ENCODE measurements at places on chromosomes 2 and 18.

GRCh38 chr2:170123593-170123992 lies 54.4 kb upstream of the MYO3B start:
- no peak for DNase-seq

GRCh38 chr2:18837240-18837639 lies 247.9 kb upstream of the NT5C1B start:
- no peak for DNase-seq

DNA sequence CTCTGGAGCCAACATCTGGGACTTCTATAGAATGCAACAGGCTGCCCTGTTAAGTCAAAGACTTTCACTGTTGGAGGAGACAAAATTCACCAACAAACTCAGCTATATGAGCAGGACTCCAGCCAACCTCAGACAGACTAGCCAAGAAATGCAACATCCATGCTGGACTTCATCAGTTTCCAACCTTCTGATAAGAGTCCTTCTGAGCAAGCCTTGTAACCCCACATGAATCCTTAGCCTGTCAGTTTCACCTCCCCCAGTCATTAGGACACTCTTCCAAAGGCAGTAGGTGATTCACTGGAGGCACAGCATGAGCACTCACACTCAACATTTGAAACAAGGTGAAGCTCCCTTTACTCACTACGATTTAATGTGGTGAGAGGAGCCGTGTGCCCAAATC lies 5.8 kb downstream of the TBC1D8 start:
- no peak for DNase-seq

DNA sequence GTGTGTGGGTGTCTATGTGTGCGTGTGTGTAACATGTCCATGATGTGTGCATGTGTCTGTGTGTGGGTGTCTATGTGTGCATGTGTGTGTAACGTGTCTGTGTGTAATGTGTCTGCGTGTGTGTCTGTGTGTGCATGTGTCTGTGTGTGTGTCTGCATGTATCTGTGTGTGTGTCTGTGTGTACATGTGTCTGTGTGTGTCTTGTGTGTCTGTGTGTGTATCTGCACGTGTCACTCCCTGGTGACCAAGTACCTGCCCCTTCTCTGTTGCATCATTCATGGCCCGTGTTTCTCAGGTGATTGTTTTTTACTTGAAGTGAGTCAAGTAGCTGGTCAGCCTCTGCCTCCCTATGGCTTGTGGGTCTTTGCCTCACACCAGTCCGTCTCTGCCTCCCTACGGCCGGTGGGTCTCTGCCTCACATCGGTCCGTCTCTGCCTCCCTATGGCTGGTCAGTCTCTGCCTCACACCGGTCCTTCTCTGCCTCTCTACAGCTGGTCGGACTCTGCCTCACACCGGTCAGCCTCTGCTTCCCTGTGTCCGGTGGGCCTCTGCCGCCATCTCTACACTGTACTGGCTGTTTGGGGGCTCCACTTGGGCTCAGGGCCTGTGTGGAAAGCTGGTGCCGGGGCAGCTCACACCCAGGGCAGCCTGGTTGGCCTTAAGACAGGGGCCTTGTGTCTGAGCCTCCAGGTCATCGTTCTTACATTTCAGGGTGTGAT lies 31.6 kb downstream of the KCNG2 start:
- DNase-seq: no peak

- DNase-seq: no peak
Observed at GRCh38 chr2:227818675-227819397, 5.2 kb downstream of the CCL20 start.

- no peak for DNase-seq
Observed at GRCh38 chr2:112644155-112644932, 1.4 kb upstream of the SLC20A1 start.

DNA sequence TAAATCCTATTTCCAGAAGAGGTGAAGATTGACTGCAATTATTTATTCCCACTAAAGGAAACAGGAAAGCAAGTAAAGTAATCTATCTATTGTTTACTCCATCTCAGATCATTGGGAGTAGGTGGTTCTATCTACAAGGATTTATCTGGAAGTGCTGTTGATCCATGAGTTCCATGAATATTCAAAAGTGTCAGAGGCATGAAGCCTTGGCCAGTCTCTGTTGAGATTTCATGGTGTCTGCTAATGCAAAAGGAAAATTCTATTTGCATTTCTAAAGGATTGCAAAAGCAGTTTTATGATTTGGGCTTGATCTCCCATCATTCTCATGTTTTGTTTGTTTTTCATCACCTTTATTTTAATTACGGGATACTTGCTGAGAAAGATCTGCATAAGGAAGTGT lies 102.4 kb upstream of the ST6GAL2 start:
- DNase-seq: no peak

DNA sequence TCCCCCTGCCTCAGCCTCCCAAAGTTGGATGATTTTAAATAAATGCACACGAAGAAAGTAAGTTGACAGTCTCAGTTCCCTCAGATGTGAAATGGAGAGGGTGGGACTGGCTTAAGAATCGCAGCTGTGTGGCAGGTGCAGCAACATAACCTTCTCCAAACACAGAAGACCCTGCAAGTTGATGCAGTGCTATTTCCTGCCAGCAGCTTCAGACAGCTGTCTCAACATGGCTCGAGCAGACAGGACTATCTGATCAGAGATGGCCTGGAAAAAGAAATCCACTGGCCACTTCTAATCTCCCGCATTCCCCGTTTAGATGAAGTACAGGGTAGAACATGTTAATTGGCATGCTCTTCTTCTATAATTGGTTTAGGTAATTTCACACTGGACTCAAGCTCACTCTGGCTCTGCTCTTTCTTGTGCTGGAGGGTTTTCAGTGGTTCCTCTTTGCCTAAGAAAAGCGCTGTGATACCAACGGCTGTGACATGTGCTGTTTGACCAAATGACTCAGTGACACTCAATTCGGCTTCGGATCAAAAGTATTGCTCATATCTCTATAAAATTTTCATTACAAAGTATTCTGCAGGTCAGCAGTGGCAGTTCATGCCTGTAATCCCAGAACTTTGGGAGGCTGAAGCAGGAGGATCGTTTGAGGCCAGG lies 40.2 kb downstream of the MYOM1 start:
- no peak for DNase-seq

- no peak for DNase-seq
Observed at GRCh38 chr2:80378-80777, 34.1 kb upstream of the FAM110C start.

DNA sequence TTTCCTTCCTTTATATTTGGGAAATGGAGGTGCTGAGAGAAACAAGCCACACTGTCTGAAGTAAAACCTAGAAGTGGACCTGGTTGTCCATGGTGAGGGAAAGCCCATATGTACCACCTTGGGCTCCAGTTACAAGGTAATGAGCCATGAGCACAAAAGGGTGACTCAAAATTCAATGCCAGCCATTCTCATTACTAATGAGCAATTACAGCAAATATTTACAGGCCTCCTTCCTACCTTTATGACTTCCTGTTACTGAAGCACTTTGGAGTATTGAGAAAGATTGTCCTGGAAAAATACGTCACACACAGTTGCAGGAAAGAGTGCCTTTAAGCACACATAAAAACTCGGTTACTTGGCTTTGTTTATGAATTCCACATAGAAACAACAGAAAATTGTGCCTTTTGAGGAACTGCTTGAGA lies 9.1 kb downstream of the EPAS1 start:
- no peak for DNase-seq

- DNase-seq: no peak
Observed at GRCh38 chr18:51110073-51110797, 80.2 kb downstream of the SMAD4 start.

GRCh38 chr2:232884001-232884421 lies 13.9 kb downstream of the SNORC start:
- DNase-seq: no peak

DNA sequence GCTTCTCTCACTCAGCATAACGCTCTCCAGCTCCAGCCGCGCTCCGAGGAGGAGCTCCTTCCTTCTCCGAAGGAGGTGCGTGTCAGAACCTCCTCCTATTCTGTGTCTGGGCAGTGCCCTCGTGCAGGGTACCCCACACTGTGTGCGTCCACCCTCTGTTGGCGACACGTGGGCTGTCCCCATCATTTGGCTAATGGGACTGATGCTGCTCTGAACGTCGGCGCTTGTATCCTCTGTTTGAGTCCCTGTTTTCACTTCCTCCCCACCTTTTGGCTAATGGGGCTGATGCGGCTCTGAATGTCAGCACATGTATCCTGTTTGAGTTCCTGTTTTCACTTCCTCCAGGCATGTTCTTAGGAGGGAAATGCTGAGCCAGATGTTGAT lies 22.2 kb downstream of the KCNG2 start:
- no peak for DNase-seq

DNA sequence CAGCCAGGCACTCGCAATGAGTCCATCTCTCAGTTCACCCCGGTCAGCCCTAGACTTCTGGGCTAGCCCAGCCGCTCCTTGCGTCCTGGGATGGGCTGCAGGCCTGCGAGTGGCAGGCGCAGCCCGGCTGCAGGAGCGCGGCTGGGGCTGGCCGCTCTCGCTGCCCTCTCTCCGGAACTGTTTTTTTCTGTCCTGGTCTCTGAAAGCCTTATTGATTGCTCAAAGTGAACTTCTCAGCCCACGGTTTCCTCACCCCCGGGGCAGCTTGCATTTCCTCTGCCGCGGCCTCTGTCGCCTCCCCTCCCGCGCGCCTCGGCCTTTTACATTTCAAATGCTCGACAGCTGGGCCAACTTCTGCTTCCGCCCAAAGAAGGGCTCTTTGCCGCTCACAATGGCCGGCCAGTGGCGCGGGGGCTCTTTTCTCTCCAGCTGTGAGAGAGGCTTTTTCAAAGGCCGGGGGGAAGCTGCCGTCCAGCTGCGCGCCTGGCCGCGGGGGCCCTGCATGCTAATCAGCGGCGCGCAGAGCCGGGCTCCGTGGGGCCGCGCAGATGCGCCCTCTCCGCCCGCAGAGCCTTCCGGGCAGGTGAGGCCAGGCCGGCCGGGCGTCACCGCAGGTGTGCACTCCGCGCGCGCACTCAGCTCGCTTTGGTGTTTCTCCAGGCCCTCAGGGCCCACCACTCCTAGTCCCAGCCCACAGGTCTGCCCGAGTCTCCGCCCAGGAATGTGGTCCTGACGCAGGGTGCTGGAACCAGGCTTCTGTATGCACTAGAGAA lies 513.8 kb downstream of the RNF144A start:
- no peak for DNase-seq

GRCh38 chr2:54773838-54774237 lies 50.4 kb downstream of the EML6 start:
- DNase-seq: no peak

DNA sequence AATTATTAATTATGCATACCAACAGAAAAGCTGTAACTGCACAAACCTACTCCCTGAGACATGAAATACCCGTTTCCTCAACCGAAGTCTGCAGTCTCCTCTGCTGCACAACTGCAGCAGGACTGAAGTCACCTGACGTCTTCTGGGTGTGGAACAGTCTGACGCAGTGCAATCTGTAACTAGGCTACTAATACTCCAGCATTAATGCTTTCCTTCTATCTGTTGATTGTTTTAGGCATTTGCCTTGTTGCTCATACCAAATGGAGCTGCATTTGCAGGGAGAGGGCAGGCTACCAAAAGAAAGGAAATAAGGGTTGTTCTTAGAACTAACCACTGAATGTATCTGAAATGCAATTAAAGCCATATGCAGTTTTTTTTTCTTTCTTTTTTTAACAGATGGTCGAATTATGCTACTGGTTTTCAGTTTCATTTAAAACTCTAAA lies 40.1 kb downstream of the RTN4 start:
- DNase-seq: no peak

DNA sequence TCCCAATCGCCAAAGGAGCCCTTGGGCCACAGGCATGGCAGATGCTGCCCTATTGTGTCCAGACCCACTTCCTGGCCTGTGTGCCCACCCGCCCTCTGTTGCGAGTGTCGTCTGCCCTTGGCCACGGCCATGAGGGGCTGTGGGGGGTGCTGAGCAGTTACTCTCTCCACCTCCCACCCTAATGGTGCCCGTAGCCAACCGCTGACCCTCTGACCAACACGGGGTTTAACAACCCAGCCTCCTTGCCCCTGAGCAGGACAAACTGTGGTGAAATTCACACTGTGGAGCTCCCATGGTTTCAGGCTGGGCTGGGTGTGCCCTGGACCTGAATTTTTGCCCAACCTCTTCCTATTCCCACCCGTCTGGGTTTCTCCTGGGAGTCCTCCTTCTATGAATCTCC lies 145.7 kb upstream of the HDAC4 start:
- no peak for DNase-seq

DNA sequence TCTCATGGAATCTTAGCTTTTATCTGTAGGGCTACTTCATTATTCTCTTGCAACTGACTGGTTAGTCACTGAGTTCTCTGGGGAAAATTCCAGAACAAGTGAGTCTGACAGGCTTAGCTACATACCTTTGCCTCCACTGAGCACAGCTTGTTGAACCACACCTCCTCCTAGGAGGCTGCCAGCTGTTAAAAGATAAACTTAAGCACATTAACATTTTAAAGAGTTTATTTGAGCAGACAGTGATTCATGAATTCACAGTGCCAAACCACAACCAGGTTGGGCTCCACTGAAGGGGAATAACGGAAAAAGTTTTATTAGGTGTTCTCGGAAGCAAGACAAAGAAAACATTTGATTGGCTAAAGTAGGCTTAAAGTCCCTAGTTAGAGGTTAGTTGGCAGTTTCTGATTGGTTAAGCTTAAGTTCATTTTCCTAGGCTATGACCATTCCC lies 12.5 kb upstream of the SLC38A11 start:
- no peak for DNase-seq

DNA sequence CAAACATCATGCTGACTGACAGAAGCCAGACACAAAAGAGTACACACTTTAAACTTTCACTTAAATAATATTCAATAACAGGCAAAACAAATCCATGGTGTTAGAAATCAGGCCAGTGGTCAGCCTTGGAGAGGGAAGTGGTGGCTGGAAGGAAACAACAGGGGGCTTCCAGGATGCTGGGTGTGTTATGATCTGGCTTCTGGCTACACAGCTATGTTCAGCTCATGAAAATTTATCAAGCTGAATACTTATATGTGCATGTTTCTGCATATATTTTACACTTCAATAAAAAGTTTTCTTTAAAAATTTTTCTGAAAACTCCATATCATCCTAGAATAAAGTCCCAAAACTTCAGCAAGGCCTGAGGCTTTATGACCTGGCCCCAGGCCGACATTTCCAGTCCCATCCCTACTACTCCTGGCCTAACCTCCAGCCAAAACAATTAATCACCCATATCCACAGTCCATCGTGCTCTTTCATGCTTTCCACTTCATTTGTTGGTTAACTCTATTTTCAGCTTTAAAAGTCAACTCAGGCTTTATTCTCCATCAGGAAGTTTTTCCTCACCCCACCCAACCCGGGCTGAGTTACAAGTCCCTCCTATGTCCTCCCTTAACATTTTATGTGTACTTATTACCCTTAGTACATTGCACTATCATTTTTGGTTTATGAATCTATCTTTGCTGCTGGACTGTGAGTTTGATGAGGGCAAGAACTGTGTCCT lies 27.9 kb upstream of the SPTBN1 start:
- no peak for DNase-seq

DNA sequence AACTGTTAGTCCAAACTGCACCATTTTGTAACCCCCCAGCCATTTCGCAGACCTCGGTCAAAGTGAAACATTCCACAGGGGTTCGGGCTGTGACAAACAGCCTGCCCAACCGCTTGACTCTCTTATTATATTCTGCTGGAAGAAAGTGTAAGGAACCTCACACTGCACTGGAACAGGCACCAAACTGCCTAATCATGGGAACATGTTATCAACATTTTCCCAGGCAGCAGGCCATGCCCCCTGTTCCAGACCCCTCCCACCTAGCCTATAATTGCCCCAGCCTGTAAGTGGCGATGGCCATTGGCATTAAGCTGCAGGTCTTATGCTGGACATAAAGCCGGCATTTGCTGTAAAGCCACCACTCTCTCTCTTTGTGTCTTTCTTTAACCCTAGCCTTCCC lies 16.9 kb downstream of the LYG2 start:
- DNase-seq: no peak

Data from brain pericyte (primary cell).